Lower lobe of right lung (tissue), 2 donors: ENCODE measurements at places on chromosomes 11 and 22.
A peak's percentile ranks its signal among the peaks of the same experiment; 100 is the strongest.

- no peak for DNase-seq
Measured at GRCh38 chr22:24834845-24835570, 29.0 kb downstream of the SGSM1 start.

- DNase-seq = peak; percentile 75
Measured at GRCh38 chr11:110295531-110296225, 736 bp downstream of the RDX start.

- DNase-seq = peak; percentile 84
Measured at GRCh38 chr11:2807025-2807681, 78.4 kb downstream of the CDKN1C start.

- no peak for DNase-seq
Measured at GRCh38 chr22:32130464-32130863, 28.6 kb downstream of the C22orf42 start.

GRCh38 chr11:76824083-76824939 lies 36.4 kb upstream of the ACER3 start:
- DNase-seq = no peak

- DNase-seq = no peak
Measured at GRCh38 chr22:45207981-45208664, 32.6 kb downstream of the KIAA0930 start.

- no peak for DNase-seq
Measured at GRCh38 chr22:24025475-24025874, 14.4 kb downstream of the CABIN1 start.

- no peak for DNase-seq
Measured at GRCh38 chr11:116644941-116645305, 127.9 kb downstream of the BUD13 start.
